CD4-positive, alpha-beta T cell treated with Interleukin-12 subunit alpha and Interleukin-12 subunit beta, for 1 hour (primary cell): ENCODE measurements at places on chromosomes 6 and 20.

GRCh38 chr6:169766232-169766631 lies 14.8 kb downstream of the ERMARD start:
- no peak for DNase-seq

- no peak for DNase-seq
Measured at GRCh38 chr20:44068316-44069201, 118.4 kb downstream of the JPH2 start.

- no peak for DNase-seq
Measured at GRCh38 chr6:159063549-159063948, 18.8 kb upstream of the TAGAP start.

GRCh38 chr20:11852811-11853210 lies 64.9 kb upstream of the BTBD3 start:
- no peak for DNase-seq

- DNase-seq: no peak
Measured at GRCh38 chr6:10278746-10279145, 136.1 kb downstream of the TFAP2A start.

- DNase-seq: peak; percentile 45
Measured at GRCh38 chr6:130365166-130366106, at the start of gene TMEM200A. TSS of gene TMEM200A (plus strand) at chr6:130366017. CDS start at chr6:130440423, 74,406 bp downstream.

DNA sequence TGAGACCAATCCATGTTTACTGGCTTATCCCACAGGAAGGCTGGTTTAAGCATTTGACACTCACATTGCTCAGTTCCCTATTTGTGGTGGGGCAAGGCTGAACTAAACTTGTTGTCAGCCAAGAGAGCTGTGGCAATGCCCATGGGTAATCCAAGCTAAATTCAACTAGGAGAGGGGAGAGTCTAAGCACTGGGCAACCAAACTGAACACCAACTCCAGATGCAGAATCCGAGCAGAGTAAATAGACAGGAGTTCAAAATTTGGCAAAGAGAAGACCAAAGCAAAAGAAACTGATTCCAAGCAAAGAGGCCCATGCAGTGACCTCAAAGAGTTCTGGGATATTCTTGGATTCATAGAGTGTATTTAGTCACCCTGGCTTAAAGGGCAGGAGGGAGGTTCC lies 106.5 kb upstream of the NT5E start:
- DNase-seq: no peak
